ENCODE measurements at places on chromosomes 6 and 20. TPM values are rescaled to one million over a fixed set of nuclear protein-coding genes. Genes with fewer than 3 reads are reported as not detected.
A peak's percentile ranks its signal among the peaks of the same experiment; 100 is the strongest.

DNA sequence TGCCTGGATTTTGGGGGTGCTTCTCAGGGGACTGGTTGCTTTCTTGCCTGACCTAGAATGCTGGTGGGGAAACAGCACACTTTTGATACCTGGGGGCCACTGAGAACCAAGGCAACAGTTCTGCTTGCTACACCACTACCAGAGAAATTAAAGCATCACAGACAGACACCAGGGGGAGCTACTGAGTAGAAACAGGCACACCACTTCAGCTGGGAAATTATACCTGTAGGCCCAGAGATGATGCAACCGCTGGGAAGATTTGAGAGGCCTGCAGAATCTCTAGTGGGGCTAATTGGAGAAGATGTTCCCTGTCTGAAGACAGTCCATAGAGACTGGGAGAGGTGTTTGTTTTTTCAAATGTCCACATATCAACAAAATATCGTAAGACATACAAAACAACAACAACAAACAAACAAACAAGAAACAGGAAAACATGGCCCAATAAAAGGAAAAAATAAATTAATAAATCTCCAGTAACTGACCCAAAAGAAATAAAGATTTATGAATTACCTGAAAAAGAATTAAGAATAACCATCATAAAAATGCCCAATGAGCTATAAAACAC is 129.4 kb upstream of the RIN2 start:
- peak; percentile 86 for DNase-seq

- no peak for DNase-seq
Observed at GRCh38 chr6:22098601-22099031, 198.2 kb downstream of the PRL start.

The OPRM1 gene
- total RNA-seq, result not detected

The UNC5CL gene
- not detected for total RNA-seq

The IYD gene
- total RNA-seq, result not detected
